Activated CD8-positive, alpha-beta memory T cell treated with anti-CD3 and anti-CD28 coated beads for 1 hour (primary cell): ENCODE measurements at places on chromosomes 1 and 21.

DNA sequence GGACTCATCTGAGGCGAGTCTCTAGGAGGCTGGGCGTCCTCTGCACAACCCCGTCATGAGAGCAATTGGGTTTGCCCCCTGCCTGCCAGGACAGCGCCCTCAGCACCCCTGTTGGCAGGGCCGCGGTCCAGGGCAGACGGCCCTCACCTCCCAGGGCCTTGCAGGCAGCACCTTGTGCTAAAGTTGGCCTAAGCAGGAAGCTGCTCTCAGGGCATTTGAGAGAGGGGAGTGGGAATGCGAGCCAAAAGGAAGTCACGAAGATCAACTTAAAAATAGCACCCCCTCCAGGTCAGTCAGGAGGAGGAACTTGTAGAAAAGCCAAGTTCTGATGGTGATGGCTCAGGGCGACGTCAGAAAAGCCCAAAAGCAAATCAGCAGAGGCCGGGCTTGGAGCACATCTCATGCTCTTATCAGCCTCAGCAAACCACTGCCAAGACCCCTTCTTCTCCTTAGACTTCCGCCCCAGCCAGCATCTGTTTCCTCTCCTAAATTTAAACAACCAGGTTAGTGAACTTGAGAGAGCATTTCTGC, 12.6 kb upstream of the ADORA3 start:
- no peak for DNase-seq

GRCh38 chr1:18882486-18882885, 19.9 kb downstream of the ALDH4A1 start:
- no peak for DNase-seq

DNA sequence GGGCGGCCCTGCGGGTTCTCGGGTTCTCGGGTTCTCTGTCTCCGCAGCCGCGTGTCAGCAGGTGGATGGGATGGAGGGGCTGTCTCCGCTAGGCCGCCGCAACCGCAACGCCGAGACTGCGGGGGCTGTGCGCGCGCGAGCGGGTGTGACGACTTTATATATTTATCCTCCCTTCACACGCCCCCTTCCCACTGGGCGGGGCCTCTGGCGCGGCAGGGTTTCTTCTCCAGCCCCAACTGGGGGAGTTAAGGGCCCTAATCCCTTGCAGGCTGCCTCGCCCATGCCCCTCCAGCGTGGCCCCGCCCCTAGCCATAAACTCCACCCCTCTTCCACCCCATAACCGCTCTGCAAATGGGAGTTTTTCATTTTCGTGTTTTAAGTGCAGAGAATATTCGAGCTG, 3.4 kb downstream of the IGSF21 start:
- no peak for DNase-seq

GRCh38 chr1:198610362-198610761, 28.5 kb upstream of the PTPRC start:
- no peak for DNase-seq

DNA sequence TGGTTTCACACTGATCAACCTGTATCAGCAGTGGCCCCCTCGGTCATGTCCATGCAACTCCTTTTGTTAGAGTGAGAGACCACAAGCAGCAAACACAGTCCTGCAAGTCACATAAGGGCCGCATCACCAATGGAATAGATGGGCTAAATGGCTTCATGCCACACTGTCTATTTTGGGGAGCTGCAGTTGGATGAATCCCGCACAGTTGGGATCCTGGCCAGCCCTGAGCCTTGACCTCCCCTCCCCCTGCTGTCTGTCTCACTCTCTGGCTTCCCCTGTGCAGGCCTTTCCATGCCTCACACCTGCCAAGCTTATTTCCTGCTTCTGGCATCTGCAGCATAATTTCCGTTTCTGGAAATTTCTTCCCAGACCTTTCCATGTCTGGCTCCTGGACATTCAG, 57.0 kb downstream of the CNIH3 start:
- no peak for DNase-seq

- no peak for DNase-seq
Observed at GRCh38 chr1:231919886-231920285, 293.3 kb downstream of the DISC1 start.

- no peak for DNase-seq
Observed at GRCh38 chr1:27773826-27774445, 917 bp downstream of the STX12 start.

GRCh38 chr1:46961066-46961758, 19.9 kb upstream of the CYP4A11 start:
- DNase-seq, result no peak

DNA sequence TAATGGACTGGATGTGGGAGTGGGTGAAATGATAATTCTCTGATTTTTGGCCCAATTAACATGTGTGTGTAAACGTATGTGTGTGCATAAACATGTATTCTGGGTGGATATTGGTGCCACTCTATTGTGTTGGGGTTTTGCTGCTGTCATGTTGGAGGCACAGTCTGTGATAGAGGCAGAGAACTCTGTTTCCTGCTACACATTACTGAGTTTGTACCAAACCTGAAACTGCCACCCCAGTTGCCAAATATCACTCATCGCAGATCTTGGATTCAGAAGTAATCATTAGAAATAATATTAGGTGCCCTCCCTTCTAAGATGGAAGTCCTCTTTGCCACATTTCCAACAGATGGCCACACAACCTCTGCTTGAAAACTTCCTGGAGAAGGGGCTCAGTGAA, 13.8 kb downstream of the FASLG start:
- DNase-seq, result no peak

- no peak for DNase-seq
Observed at GRCh38 chr21:13854638-13855037, 245.1 kb downstream of the POTED start.

- DNase-seq, result no peak
Observed at GRCh38 chr1:166036092-166036491, 130.7 kb downstream of the FAM78B start.

GRCh38 chr1:169108863-169109560, 2.5 kb downstream of the ATP1B1 start:
- no peak for DNase-seq

GRCh38 chr1:167717351-167717750, 4.4 kb upstream of the MPZL1 start:
- no peak for DNase-seq

- DNase-seq, result no peak
Observed at GRCh38 chr1:20160034-20160433, 20.9 kb downstream of the PLA2G2F start.

DNA sequence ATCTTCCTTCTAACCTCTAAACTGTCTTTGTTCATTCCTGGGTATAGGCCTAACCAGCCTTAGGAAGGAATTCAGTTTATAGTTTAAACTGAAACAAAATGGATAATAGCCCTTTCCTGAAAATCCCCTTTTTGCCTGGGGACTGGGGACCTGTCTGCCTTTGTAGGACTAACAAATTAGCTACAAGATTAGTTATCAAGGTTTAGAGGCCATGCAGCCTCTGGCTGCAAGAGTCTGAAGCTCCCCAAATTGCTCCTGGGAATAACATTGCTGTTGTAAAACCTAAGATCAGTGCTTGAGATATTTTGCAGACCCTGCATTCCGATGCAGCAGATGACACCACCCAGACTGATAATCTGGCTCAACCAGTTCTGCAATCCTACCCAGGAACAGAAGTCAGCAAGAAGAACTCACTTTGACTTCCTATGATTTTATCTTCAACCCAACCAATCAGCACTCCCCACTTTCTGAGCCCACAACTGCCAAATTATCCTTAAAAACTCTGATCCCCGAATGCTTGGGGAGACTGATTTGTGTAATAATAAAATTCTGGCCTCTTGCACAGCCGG, 96.6 kb upstream of the ETV3 start:
- DNase-seq, result no peak

- DNase-seq, result no peak
Observed at GRCh38 chr1:231557411-231557810, 28.9 kb downstream of the TSNAX start.

DNA sequence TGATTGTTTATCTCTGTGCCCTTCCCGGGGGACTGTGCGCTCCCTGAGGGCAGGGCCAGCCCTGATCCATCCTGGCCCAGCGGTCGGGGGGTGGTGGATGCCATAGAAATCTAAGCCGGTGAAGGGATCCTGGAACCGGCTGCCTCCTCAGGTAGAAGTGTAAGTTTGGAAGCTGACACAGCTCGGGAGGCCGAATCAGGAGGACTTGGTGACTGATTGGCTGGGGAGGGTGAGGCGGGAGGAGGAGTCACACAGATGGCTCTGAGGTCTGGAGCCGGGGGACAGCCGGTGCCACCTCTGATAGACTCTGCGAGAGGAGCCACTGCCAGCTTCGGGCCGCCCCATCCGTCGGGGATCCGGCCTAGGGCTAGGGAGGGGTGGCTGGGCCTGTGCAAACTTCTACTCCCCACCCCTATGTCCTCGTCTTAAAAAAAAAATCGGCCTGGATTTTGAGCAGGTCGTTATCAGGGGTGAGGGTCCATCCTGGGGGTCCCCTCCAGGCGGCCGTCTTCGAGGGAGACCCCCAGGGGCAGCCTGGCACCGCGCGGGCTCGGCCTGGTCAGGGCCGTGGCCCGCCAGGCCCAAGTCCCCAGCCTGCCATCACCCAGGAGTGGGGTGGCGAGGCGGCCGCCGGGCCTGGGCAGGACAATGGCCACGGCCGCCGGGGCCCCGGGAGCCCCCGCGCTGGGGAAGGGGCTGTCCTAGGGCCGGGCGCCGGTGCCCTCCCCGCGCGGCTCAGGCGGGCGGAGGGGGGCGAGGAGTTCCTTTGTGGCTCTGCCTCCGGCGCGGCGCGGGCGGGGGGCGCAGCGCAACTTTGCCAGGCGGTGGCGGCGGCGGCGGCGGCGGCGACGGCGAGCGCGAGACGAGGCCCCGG, 708 bp upstream of the ZNF362 start:
- no peak for DNase-seq

DNA sequence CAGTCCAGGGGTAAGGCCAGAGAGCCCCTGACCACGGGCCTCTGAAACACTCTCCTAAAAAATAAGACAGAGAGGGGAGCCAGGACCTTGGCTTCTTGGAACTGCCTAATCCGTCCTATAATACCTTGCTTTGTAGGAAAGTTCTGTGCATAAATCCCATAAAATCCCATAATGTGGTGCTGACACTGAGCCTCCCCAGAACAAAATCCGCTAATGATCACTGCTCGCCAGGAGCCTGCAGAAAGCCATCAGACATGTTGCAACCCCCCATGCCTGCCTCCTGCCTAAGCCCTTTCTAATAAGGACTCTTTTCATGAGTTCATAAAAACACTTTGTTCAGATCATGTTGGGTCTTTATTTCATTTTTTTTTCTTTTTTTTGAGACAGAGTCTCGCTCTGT, 9.3 kb upstream of the DHRS3 start:
- no peak for DNase-seq

DNA sequence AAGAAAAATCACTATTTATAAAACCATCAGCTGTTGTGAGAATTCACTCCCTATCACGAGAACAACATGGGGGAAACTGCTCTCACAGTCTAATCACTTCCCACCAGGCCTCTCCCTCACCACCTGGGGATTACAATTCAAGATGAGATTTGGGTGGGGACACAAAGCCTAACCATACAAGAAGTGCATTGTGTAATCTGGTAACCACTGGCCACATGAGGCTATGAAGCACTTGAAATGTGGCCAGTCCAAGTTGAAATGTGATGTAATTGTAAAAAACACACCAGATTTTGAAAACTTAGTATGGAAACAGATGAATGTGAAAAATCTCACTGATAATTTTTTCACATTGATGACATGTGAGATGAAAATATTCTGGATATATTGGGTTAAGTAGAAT, 293.8 kb downstream of the TTLL7 start:
- DNase-seq, result no peak

DNA sequence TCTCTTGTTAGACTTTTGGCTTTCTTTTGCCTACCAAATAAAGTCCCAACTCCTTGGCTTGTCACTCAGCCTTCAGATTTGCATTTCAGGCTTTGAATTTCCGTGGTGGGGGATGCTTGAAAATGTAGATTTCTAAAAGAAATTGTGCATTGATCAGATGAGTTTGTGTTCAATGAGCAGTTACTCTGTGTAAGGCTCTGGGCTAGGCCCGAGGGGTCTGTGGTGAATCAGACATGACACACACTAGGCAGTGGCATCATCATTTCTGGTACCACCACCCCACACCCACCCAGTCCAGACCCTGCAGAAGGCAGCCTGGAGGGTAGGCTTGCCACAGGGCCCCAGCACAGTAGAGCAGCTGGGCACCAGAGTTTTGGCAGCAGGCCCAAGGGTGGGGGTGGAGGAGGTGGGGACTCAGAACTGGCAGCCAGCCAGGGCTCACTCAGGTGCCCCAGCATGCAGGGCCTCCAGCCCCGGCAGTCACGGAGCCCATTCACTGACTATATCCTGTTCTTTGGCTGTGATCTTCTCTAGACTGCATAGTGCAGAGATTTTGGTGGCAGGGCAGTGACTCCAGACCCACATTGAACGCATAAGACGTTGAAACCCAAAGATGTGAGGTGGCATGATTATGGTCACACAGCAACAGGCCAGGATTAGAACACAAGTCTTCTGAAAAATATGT, 97.2 kb upstream of the ARTN start:
- peak; percentile 38 for DNase-seq

GRCh38 chr1:56457756-56458375, 121.5 kb downstream of the PLPP3 start:
- DNase-seq, result no peak

GRCh38 chr1:227378181-227378580, 59.9 kb upstream of the CDC42BPA start:
- no peak for DNase-seq

DNA sequence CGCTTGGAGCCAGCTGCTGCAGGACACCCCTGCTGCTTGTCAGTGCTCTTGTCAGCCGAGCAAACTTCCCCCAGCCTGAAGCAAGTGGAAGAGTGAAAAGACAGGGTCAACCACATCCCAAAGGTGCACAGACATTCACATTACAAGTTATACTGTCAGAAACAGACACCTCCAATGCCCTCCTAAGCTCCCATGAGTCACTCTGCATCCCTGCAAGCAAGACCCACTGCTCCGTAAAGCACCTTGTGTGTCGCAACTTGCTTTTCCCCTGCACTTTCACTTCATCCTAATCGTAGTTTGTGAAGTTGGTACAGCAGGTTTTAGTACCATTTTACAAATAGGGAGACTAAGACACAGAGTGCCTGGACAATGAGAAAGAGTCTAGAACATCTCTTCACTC, 51.1 kb downstream of the KCNH1 start:
- no peak for DNase-seq

DNA sequence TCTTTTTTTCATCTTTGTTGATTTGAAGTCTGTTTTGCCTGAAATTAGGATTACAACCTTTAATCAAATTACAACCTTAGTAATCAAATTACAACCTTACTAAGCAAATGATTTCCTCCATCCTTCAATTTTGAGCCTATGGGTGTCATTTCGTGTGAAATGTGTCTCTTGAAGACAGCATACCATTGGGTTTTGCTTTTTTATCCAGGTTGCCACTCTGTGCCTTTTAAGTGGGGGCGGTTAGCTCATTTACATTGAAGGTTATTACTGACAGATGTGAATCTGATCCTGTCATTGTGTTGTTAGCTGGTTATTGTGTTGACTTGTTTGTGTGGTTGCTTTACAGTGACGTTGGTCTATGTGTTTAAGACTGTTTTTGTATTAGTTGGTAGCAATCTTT, 74.8 kb upstream of the BCL9 start:
- DNase-seq, result no peak

GRCh38 chr1:160761046-160761445, 22.0 kb downstream of the SLAMF7 start:
- no peak for DNase-seq
